ENCODE measurements at places on chromosomes 11 and 22. TPM values are rescaled to one million over a fixed set of nuclear protein-coding genes. Genes with fewer than 3 reads are reported as not detected.

The MAML2 gene
- 5.1 TPM for total RNA-seq

The RGL4 gene
- total RNA-seq: not detected

The HTR3A gene
- total RNA-seq: 4.1 TPM

- DNase-seq: no peak
- no peak overlapping the region for H3K4me3 ChIP-seq
- H3K27me3 ChIP-seq: peaks cover 2% of the 10 kb centered on the region
- H3K27ac ChIP-seq: no peak overlapping the region
- peaks cover 9% of the 10 kb centered on the region for H3K4me1 ChIP-seq
- no peaks in the 10 kb centered on the region for H3K36me3 ChIP-seq
Measured at GRCh38 chr22:38026130-38027111, 30.8 kb upstream of the PICK1 start.

DNA sequence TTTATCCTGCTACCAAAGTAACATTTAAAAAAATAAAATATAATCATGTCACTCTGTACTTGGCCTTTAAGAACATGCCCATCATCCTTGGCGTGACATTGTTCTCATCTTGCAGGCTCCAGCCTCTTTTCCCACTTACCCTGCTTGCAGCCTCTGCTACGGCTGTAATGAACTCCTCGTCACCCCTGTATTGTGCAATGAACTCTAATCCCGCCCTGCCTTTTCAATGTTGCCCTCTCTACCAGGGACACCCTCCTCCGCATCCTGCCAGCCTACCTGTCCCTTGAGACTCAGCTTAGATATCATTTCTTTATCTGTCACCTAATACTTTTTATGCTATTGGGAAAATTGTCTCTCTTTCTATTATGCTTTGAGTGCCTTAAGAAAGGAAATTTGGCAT is 12.6 kb upstream of the MMP20 start:
- H3K27me3 ChIP-seq: no peaks in the 10 kb centered on the region
- no peaks in the 10 kb centered on the region for H3K36me3 ChIP-seq
- peaks cover 5% of the 10 kb centered on the region for H3K4me1 ChIP-seq
- no peak overlapping the region for H3K27ac ChIP-seq
- no peak for DNase-seq
- H3K4me3 ChIP-seq: no peak overlapping the region

DNA sequence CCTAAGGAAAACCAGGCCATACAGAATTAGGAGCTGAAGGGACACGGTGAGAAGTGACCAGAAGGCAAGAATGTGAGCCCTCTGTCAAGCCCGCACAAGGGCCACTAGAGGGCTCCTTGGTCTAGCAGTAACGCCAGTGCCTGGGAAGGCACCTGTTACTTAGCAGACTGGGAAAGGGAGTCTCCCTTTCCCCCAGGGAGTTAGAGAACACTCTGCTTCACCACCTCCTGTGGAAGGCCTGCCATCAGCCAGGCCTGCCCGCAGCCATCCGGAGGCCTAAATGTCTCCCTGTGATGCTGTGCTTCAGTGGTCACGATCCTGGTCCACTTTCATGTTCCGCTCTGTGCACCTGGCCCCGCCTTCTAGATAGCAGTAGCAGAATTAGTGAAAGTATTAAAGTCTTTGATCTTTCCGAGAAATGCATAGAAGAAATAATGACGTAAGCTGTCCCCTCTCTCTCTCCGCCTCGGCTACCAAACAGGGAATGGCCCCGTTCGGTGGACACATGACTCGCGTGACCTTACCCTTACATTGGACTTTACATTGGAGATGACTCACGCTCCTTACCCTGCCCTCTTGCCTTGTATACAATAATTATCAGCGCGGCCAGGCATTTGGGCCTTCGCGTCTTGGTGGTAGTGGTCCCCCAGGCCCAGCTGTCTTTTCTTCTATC is 10.7 kb upstream of the GSTP1 start:
- H3K27me3 ChIP-seq: peaks cover 30% of the 10 kb centered on the region
- no peak overlapping the region for H3K27ac ChIP-seq
- DNase-seq: peak; percentile 71
- H3K4me3 ChIP-seq: no peak overlapping the region
- peaks cover 6% of the 10 kb centered on the region for H3K36me3 ChIP-seq

GRCh38 chr22:42717197-42717928 is 3.3 kb downstream of the A4GALT start:
- peaks cover 48% of the 10 kb centered on the region for H3K4me1 ChIP-seq
- no peak overlapping the region for H3K4me3 ChIP-seq
- peak; percentile 31 for DNase-seq
- H3K27me3 ChIP-seq: peaks cover 36% of the 10 kb centered on the region
- no peak overlapping the region for H3K27ac ChIP-seq

GRCh38 chr11:110711776-110712658 is at the start of gene ARHGAP20:
TSS of gene ARHGAP20 (minus strand) at chr11:110712437. CDS start at chr11:110712231, 206 bp downstream.
- peaks cover 21% of the 10 kb centered on the region for H3K4me1 ChIP-seq
- H3K27ac ChIP-seq: no peak within 1 kb of the TSS
- DNase-seq: peak; percentile 71
- H3K36me3 ChIP-seq: no peaks in the 10 kb centered on the region
- peak within 1 kb of the TSS; percentile 81 for H3K4me3 ChIP-seq

- H3K4me3 ChIP-seq: no peak overlapping the region
- no peaks in the 10 kb centered on the region for H3K27me3 ChIP-seq
- no peak overlapping the region for H3K27ac ChIP-seq
- no peaks in the 10 kb centered on the region for H3K36me3 ChIP-seq
- peaks cover 28% of the 10 kb centered on the region for H3K4me1 ChIP-seq
- no peak for DNase-seq
Measured at GRCh38 chr11:121099885-121100284, 1.2 kb upstream of the TECTA start.

DNA sequence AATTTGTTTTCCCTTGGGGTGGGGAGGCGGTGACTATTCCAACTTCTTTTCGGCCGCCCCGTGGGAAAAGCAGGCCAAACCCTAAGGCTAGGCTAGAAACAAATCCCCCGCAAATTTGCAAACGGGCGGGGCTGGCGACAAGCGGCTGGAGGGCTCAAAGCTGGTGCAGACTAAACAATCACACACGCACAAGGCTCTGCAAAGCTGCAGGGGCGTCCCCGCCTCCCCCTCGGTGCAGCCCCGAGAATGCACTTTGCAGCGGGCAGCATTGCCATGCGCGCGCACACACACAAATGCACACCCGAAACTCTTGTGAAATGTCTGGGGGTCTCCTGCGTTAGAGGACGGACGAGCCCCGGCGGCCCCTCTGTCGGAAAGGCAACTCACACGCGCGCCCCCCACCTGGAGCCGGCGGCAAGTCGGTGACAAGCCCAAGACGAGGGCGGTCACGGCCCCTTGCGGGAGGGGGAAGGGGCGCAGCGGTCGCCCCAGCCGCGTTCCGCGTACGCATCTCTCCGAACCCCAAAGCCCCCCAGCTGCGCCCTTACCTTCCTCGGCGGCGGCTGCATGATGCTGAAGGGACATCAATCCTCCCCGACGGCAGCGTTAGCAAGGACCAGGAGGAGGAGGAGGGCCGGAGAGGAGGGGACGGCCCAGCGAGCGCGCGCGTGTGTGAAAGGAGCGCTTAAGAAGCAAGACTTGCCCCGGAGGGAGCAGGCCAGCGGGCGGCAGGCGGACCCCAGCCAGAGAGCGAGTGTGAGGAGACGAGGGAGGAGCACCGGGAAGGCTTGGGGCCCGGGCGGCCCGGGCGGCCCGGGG is 600 bp downstream of the FCHSD2 start:
- H3K36me3 ChIP-seq: no peaks in the 10 kb centered on the region
- 0 out of 2 replicates have a peak overlapping the region, but pooled peaks have one; percentile 41 for H3K27ac ChIP-seq
- peak overlapping the region; percentile 87 for H3K4me3 ChIP-seq
- DNase-seq: peak; percentile 69
- H3K27me3 ChIP-seq: peaks cover 19% of the 10 kb centered on the region

Data from WTC11 (cell line).